ENCODE measurements at places on chromosomes 13 and 19.

- no peak for DNase-seq
Measured at GRCh38 chr19:31319465-31319864, 29.8 kb downstream of the TSHZ3 start.

DNA sequence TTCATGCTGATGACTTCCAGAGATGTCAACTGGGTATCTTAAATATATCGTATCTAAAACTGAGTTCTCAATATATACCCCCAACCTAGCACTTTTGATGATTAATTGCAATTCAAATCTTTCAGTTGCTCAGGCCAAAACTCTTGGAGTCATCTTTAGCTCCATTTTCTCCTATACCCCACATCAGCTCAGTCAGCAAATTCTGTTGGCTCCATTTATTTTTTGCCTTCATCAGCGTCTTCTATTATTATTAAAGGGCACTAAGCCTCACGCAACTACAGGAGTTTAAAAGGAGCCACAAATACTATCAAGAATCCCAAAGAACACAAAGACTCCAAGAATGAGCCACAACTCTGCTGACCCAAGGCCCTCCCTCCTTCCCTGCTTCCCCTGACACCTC is 134.9 kb downstream of the KCTD12 start:
- no peak for DNase-seq

GRCh38 chr19:39054091-39054470 is 21.7 kb upstream of the FBXO27 start:
- no peak for DNase-seq

- DNase-seq = no peak
Measured at GRCh38 chr13:50107205-50107604, 92.0 kb downstream of the KCNRG start.

GRCh38 chr19:54448040-54448773 is 792 bp upstream of the LENG8 start:
- peak; percentile 57 for DNase-seq

DNA sequence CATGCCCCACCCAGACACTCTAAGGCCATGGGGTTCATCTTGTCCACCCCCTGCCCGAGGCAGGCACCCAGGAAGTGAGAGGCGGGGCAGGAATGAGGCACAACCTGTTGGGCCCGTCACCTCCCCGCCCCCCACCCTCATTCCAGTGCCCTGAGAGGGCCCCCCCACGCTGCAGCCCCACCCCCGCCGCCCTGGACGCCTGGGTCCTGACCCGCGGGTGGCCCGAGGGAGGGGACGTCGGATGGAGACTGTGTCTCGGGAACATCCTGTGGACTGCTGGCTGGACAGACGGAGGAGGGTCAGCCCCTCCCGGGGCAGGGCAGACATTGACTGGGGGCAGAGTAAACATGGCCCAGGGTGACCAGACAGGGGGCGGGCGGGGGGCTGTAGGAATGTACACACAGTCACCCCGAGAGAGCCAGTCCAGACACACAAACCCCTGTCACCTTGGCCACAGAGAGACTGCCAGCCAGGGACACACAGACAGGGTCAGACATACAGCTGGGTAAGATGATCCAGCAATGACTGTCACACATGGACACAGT is 7.4 kb upstream of the JUNB start:
- no peak for DNase-seq

- DNase-seq = no peak
Measured at GRCh38 chr13:48006396-48006795, 5.3 kb upstream of the SUCLA2 start.

GRCh38 chr13:110340812-110341444 is 33.8 kb downstream of the COL4A2 start:
- DNase-seq = peak; percentile 45

DNA sequence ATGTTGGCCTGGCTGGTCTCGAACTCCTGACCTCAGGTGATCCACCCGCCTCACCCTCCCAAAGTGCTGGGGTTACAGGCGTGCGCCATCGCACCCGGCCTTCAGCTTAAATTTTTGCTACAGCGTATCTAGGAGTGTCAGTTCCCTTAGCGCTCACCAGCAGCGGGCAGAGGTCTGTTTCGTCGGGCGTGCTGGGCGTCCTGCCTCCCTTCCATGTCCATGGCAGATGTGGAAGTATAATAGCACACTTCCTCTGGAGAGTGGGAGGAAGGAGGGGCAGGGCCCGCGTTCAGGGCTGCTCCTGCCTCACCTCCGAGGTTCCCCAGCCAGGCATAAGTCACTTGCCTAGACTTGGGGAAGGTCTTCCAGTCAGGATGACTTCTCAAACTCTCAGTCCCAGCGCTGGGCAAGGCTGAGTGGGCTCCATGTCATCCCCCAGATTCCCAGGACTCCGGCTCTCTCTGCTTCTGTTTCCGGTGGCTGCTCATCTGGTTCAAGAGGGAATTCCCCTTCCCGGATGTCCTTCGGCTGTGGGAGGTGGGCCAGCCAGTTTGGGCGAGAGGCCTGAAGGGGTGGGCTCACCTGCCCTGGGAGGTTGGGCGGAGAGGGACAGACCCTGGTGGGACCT is 9.5 kb downstream of the IL4I1 start:
- no peak for DNase-seq

DNA sequence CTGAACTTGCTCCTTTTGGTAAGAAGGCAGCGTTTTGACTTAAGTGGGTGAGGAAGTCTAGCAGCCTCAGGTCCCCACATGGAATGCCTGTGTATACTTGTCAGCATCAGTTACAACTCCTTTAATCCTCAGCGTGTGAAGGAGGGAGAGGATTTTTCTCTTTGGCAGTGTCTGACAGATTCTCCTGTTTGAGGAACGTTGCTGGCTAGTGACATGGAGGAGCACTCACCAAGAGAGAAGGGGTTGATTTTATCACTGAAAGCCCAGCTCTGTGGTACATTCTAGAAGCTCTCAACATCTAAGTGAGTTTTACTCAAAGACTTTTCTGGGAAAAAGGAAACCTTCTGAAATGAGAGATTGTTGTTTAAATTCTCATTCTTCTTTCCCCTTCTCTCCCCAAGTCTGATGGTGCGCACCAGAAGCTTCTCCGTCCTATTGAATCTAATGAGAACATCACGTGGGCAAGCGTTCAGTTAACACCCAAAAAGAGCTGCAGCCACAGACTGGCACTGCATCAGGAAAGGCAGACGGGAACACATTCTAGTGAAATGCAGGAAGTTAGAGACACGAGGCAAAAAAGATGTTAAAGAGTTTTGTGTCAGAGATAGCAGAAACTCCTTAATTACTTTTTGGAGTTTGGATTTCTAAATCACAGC is 58.2 kb downstream of the GJA3 start:
- no peak for DNase-seq

DNA sequence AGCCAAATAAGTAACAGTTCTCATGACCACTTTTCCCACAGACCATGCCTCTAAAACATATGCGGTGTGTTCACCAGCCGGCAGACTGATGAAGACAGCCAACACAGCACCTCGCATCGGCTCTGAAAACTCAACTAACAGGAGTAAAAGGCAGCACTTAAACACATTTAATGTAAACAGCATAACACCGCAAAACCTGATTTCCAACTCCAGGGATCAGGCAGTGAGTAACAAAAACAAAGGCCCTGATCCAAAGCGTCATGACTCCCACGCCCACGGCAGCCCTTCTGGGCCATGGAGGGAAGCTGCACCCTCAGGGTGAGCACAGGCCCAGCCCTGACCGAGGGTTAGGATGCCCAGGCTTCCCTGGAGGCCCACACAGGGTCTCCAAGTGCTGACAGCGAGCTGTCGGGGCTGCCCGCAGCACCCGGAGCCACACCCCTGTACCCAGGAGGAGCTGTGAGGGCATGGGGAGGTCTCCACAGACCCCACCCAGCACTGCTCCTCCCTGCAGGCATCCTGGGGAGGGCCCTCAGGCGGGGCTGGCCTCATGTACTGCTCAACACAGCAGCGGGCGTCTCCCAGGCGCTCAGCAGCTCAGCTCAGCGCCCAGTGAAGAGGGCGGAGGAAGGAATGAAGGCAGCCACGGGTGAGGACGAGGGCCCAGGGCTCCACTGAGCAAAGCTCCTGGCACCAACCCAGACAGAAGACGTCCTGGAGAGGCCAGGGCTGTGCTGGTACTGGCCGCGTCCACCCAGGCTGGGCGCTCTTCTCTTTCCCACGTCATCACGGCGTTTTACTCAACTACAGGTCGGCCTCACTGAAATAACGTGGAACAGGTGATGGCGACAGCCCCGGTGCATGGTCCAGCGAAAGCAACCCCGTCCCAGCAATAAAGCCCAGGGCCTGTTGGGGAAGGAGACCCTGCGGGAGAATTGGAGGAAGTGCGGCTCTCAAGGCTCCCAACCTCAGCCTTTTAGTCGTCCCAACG is 53.7 kb downstream of the RASA3 start:
- peak; percentile 63 for DNase-seq

DNA sequence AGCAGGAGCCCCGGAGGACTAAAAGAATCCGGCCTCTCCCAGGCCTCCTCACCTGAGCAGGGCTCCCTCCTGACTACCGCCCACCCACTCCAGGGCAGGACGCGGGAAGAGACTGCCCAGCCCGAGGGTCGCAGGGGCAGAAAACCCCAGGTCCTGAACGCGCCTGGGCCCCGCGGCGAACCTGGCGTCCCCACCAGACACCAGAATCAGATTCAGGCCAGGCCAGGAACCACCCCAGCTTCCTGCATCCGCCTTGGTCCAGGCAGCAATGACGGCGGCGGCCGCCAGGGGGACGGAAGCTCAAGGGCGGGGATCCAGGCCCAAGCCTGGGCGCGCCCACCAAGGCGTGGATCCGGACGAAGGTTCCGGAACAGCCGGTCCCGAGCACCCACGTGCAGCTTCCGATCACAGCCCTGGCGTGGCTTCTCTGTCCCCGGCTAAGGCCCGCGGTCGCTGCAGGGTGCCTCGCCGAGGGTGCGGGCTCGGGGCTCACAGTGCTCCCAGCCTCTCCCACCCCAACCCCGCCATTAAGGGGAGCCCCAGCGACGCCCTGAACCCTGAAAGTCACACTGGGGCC is 3.6 kb downstream of the LGALS7 start:
- peak; percentile 23 for DNase-seq

DNA sequence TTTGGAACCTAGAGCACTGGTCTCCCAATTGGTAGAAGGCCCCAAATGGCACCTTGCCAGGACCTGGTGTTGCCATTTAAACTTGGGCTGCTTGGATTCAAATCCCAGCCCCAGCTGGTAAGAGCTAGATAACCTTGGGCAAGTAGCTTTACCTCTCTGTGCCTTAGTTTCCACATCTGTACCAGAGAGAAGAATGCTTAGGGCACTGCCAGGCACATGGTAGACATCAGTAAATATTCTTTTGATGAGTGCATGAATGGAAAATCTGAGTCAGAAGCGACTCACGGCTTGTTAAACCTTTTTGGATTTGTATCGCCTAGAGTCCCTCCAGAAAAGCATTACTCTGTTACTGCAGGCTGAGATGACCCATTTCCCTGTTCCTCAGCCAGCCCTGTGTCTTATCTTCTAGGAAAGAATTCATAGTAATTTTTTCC is 90.9 kb downstream of the SIPA1L3 start:
- peak; percentile 96 for DNase-seq

GRCh38 chr19:49136771-49137171 is 17.4 kb downstream of the PPFIA3 start:
- DNase-seq = no peak

- no peak for DNase-seq
Measured at GRCh38 chr19:45428384-45429231, 4.9 kb upstream of the ERCC1 start.

DNA sequence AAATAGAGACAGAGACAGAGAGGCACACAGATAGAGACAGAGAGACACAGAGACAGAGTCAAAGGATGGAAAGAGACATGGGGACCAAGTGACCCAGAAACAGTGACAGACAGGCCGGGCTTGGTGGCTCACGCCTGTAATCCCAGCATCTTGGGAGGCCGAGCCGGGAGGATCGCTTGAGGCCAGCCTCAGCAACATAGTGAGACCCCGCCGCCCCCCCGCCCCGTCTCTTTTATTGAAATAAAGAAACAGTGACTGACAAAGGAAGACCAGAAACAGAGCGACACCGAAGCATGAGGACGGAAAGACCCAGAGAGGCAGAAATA is 848 bp upstream of the NECTIN2 start:
- DNase-seq = no peak

- no peak for DNase-seq
Measured at GRCh38 chr19:39845584-39845932, 621 bp downstream of the FBL start.

- no peak for DNase-seq
Measured at GRCh38 chr13:67231289-67232000, 1.3 kb upstream of the PCDH9 start.

GRCh38 chr19:41545547-41545946 is 30.4 kb upstream of the CEACAM21 start:
- no peak for DNase-seq
